ENCODE measurements at places on chromosomes 6 and 20.
A peak's percentile ranks its signal among the peaks of the same experiment; 100 is the strongest.

- peak; percentile 99 for DNase-seq
Observed at GRCh38 chr6:136647363-136647852, 97.2 kb upstream of the MAP7 start.

GRCh38 chr6:66200390-66200789 is 493.4 kb upstream of the EYS start:
- no peak for DNase-seq

DNA sequence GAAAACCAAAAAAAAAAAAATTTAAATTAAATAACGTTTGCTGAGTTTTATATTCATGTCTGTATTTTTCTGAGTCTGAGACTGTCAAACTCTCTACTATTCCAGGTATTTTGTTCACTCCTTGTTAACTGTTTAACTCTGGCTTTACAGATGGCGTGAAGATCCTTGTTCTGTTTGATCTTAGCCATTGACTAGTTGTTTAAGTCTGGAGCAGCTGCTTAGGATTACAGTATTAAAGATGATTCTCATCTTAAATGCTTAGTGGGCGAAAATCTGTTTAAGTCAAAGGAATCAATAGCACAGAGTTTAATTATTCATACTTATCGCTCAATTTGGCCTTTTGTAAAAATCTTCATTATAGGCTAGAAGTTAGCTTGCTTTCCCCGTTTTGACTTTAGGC is 2.4 kb downstream of the PHACTR2 start:
- no peak for DNase-seq

GRCh38 chr6:35293681-35294080 is 3.9 kb upstream of the DEF6 start:
- DNase-seq = no peak

GRCh38 chr6:24016857-24017256 is 109.2 kb upstream of the NRSN1 start:
- no peak for DNase-seq

GRCh38 chr6:154887051-154887450 is 108.1 kb upstream of the TIAM2 start:
- peak; percentile 49 for DNase-seq

- DNase-seq = peak; percentile 23
Observed at GRCh38 chr6:12286373-12287110, 3.6 kb upstream of the EDN1 start.

- DNase-seq = peak; percentile 82
Observed at GRCh38 chr6:151240791-151241642, 1.2 kb downstream of the AKAP12 start.

GRCh38 chr6:115935361-115935760 is 125.3 kb downstream of the FRK start:
- DNase-seq = no peak

GRCh38 chr20:63775096-63775978 is 35.8 kb downstream of the SLC2A4RG start:
- DNase-seq = peak; percentile 24

DNA sequence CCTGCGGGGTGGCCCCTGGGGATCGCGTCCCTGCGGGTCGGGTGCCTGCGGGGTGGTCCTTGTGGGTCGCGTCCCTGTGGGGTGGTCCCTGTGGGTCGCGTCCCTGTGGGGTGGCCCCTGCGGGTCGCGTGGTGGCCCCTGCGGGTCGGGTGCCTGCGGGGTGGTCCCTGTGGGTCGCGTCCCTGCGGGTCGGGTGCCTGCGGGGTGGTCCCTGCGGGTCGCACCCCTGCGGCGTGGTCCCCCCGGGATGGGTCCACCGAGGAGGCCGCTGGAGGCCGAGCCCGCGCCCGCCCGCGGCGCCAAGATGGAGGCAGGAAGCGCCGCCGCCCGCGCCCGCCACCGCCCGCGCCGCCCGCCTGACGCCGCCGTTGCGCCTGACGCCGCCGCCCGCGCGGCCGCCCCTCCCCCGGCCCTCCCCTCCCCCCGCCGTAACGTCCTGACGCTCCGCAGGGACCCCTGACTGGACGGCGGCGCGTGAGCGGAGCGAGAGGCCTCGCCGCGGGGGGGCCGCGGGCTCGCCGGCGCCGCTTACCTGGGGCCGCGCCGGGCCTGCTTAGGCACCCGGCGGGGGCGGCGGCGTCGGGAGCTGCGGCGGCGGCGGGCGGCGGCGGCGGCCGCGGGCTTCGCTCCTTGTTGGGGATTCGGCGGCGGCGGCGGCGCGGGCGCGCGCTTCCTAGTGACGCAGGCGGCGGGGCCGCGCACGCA is at the start of gene GMEB2:
TSS of gene GMEB2 (minus strand) at position 678 of the 705 bp plus-strand sequence. CDS start 7,704 bp downstream, outside the sequence.
- no peak for DNase-seq

DNA sequence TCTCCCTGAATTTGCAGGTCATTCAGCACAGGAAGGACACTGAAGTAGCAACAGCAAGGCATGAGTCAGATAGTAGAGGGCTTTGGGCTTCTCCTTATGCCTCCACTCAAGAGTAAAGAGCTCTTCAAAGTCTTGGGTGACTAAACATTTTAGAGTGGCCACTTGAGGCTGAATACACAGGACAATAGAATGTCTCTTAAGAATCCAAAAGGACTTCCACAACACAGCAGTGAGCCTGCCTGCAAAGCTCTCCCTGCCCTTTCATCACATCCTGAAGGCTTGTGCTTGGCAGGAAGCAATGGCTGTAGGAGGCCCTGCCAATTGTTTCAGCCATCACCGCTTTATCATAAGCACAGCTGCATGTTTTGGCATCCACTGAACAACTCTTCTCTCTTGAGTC is 36.8 kb downstream of the FOXQ1 start:
- peak; percentile 44 for DNase-seq

DNA sequence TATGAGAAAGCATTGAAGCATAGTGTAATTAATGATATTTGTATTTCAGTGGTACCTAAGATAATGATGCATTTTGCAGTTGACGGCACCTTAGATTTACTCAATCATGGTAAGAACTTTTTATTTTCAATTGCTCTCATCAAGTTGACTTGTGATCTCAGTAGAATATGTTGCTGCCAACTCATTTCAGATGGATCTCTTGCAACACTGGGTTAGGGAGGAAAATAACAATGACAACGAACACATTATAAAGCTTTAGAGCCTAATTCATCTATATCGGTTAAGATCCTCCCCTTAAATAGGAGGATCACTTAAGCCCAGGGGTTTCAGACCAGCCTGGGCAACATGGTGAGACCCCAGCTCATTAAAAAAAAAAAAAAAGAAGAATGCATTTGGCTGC is 18.0 kb upstream of the TBC1D22B start:
- DNase-seq = peak; percentile 81

DNA sequence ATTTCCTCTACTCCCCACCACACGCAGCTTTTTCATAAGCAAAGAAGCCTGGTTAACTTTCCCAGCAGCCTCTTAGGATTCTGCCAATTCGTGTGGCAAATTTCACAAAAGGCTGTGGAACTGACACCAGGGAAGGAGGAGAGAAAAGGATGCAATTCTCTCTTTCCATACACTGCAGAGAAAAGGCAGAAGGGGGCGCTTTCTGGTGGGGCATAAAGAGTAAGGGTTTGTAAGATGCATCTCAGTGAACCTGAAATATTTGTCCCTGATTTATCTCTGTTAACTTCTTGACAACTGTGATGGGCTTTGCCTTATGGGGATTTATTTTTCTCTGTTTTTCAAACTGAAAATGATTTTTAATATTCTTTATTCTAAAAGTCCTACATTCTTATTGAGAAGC is 45.5 kb upstream of the GLP1R start:
- DNase-seq = no peak

DNA sequence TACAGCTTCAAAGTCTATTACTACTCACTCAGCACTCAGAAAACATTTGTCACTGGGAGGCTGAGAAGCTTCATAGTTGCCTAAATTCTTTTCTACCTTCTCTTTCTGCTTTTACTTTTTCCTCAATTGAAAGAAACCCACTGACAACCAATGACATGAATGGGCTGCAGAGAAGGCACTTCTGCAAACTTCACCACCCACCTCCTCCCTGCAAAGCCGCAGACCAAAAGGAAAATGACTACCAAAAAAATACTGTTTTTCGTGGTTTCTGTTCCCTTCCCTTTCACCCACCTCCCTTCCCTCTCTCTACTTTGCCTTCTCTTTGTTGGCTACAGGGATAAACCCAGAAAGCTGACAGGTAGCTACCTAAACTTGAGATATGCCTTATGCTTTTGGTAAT is 3.2 kb downstream of the GNAS-AS1 start:
- no peak for DNase-seq

- peak; percentile 46 for DNase-seq
Observed at GRCh38 chr20:20568604-20569205, 143.7 kb downstream of the RALGAPA2 start.

GRCh38 chr6:105553171-105553570 is 150.3 kb upstream of the PREP start:
- no peak for DNase-seq

- no peak for DNase-seq
Observed at GRCh38 chr20:59299945-59300332, 472 bp upstream of the EDN3 start.

DNA sequence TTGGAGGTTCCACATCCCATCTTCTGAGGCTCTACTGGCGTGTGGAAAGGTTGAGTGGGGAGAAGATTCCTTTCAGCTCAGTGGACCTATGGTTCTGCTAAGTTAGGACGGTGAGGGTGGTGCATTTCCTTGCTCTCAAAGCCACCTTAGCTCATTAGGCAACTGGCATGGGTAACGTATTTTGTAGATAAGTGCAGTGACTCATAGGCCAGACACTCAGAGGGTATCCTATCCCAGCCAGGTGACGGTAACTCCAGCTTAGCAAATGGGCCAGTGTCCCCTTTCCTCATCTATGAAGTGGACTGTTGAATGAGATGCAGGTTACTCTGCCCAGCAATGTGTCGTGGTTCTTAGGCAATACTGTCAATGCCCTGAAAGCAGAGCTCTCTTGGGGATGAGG is 3.7 kb downstream of the RPS6KA2 start:
- DNase-seq = peak; percentile 54

GRCh38 chr6:8383584-8383983 is 51.8 kb downstream of the SLC35B3 start:
- DNase-seq = no peak

DNA sequence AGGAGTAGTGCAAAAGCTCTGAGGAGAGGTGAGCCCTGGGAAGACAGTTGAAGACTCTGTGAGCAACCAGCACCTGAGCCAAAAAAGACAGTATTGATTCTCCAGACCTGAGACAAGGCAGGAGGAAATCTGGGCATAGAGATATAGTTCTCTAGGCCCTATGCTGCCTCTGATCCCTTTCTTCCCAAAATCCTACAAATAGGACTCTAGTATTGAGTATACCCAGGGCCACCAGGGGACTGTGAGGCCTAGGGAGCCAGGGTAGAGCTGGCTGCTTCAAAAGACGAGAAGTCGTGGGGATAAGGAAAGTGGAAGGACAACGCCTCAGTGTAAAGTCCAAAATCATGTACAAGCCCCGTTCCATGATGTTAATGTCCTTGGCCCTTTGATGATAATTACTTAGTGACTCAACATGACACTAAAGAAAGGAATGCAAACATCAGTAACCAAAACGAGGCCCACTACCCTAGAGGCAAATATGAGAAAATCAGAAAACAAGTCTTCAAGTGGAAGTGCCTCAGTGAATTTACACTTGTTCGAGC is 197.3 kb upstream of the PROKR2 start:
- peak; percentile 31 for DNase-seq

DNA sequence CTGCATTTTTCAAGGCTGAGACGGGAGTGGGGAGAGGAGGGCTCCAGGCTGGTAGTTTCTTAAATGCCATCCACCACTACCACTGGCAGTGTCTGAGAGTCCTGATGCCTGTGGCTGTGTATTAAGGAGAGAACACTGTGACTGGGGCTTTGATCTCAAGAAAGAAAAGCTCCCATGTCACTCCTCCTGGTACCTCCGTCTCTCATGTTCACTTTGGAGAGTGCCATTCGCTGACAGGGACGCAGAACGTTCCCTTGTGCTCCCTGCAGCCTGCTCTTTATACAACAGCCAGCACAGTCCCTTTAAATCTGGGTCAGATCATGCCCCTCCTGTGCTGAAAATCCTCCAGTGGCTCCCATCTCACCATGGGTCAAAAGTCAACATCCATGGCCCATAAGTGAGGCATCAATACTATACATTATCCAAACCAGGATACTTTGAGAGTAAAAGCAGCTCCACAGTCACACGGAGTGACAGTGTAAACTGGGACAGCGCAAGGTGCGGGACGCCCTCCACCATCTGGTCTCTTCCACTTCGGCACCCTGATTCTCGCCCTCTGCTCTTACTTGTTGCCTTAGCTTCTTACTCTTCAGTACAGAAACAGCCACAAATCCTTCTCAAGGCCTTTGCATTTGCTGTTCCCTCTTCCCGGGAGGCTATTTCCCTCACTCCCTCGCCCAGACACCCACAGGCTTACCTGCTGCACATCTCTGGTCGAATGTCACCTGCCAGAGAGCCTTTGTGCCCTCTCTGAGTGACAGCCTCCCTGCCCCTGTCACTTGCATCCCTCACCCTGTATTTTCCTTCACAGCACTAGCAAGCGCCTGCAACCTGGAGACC is 20.0 kb downstream of the PDYN start:
- no peak for DNase-seq

- DNase-seq = no peak
Observed at GRCh38 chr6:107447663-107448216, 11.6 kb downstream of the PDSS2 start.

GRCh38 chr20:23605867-23606651 is at the start of gene CST9:
TSS of gene CST9 (minus strand) at chr20:23605917. CDS start at chr20:23605864, 53 bp downstream.
- DNase-seq = no peak

- peak; percentile 73 for DNase-seq
Observed at GRCh38 chr20:36919715-36920333, 31.7 kb downstream of the SAMHD1 start.

- DNase-seq = no peak
Observed at GRCh38 chr6:137978252-137978896, 111.3 kb downstream of the TNFAIP3 start.

DNA sequence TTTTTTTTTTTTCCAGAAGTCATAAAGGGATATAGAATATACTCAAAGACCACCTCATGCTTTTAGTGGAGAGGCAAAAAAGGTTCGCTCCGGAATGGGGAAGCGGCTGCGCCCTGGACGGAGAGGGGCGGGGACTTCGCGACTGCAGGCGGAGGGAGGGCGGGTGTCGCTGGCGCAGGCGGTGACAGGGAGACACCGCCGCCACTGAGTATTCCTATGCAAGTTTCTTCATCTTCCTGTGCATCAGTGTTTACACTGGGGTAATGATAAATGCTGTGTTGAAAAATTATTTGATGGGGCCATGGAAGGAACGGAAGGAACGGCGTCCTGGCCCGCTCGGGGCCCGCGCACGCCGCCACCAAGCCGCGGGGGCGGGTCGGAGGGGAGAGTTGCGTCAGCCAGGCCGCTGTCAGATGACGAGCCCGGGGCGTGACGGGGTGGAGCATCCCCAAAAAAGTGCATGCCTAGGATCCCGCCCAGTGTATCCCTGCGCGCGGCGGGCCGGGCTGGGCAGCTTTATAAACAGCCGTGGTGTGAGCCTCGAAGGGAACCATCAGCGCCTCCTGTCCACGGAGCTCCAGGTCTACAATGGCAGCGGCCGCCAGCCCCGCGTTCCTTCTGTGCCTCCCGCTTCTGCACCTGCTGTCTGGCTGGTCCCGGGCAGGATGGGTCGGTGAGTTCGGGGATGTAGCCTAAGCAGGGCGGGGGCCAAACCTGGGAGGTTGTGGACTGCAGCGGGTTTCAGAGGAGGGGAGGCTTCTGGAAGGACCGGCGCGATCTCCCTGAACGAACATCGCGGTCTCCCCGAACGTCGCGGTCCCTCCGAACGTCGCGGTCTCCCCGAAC is at the start of gene ULBP1:
TSS of gene ULBP1 (plus strand) at position 482 of the 846 bp plus-strand sequence. CDS start at position 589, 107 bp downstream.
- DNase-seq = peak; percentile 67
